ENCODE measurements at places on chromosomes 1 and 21.

DNA sequence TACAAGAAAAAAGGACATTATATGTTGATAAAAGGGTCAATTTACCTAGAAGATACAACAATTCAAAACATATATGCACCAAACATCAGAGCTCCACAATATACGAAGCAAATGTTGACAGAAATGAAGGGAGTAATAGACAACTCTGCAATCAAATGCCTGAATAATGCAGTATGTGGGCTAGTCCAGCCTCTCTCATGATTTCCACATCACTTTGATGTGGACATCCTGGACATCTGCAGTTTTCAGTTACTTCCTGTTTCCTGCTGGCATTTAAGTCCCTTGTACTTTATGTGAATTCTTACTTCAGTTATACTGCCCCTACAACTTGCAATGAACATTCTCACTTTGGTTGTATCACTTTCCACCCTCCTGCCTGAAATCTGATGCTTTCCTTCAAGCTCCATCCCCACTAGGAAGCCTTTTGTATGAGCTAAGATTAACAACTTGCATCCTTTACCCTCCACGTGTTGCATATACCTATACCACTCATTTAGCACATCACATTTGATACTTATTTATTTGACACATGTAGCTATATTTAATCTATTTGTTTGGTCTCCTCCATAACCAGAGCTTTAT lies 36.7 kb downstream of the DISC1 start:
- no peak for DNase-seq

DNA sequence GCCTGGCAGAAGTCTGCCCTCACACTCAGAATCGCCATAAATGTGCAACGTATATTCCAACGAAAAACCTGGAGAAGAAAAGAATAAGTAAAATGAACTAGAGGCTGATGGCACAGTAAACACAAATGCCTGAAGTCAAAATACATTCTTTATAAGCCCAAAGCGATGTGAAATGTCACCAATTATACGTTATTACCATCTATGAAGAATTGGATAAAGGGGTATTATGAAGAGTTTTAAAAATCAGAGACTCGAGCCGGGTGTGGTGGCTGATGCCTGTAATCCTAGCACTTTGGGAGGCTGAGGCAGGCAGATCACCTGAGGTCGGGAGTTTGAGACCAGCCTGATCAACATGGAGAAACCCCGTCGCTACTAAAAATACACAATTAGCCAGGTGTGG lies 18.6 kb downstream of the PTP4A2 start:
- no peak for DNase-seq

GRCh38 chr1:152842556-152842955 lies at the start of gene LCE6A:
Gene LCE6A (plus strand): TSS chr1:152842856. CDS start chr1:152843521, 665 bp downstream.
- DNase-seq, result no peak

- no peak for DNase-seq
Observed at GRCh38 chr1:210598135-210598652, 269.5 kb downstream of the HHAT start.

Data from stimulated activated CD8-positive, alpha-beta memory T cell treated with anti-CD3 and anti-CD28 coated beads, Interleukin-15, amount 100 ng/mL, for 24 hours (primary cell).